ENCODE measurements at places on chromosomes 16 and 17.

DNA sequence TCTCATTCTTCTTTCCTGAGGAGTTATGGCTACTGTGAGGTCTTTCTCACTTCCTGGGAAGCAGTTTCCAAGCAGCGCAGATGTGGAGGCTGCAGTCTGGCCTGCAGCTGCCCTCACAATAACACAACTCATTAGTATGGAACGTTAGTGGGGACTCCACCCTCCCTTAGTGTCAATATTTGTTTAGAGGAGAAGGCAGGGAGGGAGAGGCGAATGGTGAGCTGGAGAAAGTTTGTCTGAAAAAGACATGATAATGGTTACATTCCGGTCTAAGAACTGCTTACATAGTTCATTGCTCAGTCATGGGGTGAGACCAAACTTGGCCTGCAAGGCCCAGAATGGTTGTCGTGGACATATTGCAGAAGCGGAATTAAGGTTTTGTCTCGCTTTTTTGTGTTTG is 170.2 kb downstream of the HS3ST3B1 start:
- no peak for DNase-seq

- DNase-seq, result no peak
Observed at GRCh38 chr17:7029659-7030058, 6.2 kb upstream of the SLC16A13 start.

DNA sequence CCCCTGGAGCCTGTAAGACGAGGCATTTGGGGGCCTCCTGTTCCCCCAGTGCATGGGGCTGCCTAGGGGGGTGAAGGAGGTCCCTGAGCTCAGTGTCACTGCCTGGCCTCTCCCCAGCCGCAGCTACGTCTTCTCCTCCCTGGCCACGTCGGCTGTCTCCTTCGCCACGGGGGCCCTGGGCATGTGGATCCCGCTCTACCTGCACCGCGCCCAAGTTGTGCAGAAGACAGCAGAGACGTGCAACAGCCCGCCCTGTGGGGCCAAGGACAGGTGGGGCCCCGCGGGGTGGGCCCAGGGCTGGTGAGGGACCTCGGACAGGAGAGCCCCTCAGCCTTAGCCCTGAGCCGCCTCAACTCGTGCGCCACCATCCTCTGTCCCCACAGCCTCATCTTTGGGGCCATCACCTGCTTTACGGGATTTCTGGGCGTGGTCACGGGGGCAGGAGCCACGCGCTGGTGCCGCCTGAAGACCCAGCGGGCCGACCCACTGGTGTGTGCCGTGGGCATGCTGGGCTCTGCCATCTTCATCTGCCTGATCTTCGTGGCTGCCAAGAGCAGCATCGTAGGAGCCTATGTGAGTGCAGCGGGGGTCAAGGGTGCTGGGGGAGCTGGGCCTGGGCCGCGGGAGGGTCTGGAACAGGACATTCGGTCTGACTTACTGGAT is 22.2 kb downstream of the MYBBP1A start:
- DNase-seq, result no peak

DNA sequence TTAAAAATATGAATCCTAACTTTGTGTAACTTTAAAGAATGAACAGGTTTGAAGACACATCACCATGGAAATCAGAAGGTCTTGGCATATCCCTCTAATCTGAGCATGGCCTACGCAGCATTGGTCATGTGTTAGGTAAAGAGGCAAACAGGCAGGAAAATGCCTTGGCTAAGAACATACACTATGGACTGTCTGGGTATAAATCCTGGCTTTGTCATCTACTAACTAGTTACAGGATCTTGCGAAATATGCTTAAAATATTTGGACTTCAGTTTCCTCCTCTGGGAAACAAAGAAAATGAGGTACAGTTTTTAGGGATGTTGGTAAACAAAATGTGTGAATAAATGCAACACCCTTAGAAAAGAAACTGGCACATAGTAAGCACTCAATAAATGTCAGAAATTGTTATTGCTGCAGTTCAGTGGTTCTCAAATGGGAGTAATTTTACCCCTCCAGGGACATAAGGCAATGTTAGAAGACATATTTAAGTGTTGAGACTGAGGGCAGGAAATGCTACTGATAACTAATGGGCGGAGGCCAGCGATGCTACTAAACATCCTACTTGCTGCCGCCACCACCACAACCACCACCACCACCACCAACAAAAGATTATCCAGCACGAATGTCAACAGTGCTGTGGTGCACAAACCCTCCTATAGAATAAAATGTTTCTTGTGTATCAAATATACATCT is 770.8 kb upstream of the SOX9 start:
- DNase-seq, result no peak

- DNase-seq, result no peak
Observed at GRCh38 chr17:17993366-17993765, 20.7 kb downstream of the DRC3 start.

GRCh38 chr16:80997139-80997798 is 9.4 kb downstream of the CMC2 start:
- DNase-seq, result no peak

DNA sequence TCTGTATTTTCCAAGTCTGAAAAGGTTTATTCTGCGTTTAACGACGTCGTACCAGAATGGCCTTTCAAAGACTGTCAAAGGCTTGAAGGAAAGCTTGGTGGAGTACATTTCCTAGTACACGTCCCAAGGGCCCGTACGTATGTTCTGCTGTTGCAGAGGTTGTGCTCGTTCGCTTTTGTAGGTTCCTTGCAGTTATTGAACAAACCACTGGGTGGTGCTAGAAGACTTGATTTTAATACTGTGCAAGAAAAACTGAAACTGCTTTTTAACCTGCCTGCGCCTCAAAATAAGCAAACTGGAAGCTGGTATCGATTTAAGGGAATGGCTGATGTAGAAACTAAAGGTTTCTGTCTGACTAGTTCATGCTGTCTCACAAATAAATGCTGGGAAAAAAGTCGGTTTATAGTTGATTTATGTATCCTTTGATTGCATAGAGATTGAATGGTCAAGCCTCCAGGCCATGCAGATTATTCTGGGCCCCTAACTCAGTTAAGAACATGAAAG is 54.6 kb downstream of the USP10 start:
- peak; percentile 46 for DNase-seq
